ENCODE measurements at places on chromosomes 7 and 10.

GRCh38 chr7:36192053-36192824 is 39.2 kb downstream of the EEPD1 start:
- DNase-seq, result no peak

DNA sequence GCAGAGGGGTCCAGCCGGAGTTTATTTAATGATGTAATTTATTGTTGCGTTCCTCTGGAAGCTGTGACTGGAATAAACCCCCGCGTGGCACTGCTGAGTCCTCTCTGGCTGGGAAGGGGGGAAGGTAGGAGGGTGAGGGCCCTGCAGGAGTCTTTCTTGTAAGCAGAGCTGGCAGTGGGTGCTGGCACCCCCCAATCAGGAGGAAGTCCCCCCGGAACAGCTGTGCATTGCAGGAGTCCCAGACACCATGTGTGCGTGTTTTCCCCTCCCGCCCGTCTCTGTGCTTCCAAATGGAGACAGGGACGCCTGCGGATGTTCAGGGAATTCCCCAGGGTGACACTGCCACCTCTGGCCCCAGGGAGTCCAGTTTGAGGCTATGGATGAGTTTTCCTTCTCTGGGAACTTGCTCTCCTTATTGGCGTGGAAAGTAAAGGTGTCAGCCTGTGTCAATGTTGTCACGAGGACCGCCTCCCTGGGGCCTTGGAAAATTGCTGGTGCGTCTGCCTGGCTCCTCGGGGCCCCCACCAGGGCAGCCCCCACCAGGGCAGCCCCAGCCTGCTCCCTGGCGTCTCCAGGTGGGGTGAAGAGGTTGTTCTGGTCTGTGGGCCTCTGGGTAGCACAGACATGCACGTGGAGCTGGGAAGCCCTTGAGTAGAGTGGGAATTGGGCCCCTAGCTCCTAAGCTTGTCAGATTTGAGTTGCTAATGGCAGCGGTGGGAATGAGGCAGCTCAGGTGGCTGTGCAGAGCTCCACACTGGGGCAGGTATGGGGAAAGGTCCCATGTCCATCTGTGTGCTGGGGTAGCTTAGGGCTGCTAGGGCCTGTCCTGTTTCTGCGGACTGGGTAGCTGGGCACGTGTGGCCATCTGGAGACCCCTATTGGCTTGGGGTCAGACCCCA is 2.7 kb downstream of the FZD9 start:
- no peak for DNase-seq

DNA sequence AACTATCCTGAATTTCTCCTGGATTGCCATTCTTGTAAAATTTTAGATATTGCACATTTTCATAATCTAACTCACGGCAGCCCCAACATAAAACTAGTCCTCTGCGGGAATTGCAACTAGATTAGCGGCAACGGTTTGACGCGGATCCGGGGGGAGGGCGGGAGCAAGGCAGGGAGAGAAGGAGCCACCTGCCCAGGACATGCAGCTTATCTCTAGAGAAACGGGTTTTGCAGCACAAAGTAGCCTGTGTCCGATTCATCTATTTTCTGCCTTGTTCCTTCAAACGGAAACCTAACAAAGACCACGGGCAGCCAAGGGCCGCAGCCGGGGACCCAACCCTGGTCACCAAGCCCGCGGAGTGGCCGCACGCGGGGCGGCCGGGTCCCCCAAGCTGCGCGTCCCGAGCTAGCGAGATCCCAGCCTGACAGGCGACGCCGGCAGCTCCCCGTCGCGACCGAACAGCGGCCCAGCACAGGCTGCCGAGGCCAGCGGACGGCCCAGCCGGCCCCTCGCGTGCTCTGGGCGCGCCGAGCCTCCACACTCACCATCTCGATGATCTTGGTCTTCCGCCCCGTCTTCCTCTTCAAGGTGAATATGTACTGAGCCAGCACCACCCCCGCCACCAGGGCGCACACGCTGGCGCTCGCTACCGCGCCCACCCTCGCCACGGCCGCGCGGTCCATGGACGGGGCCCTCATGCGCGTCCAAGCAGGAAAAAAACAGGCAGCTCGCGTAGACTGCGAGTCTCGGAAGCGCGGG is at the start of gene NT5C3A:
Gene NT5C3A, minus strand, starts transcription at position 754 of the 759 bp plus-strand sequence. Its CDS starts 71 bp downstream, at position 683.
- DNase-seq, result no peak

- no peak for DNase-seq
Measured at GRCh38 chr10:133530506-133530905, 3.3 kb downstream of the CYP2E1 start.

- DNase-seq, result no peak
Measured at GRCh38 chr7:25770235-25770634, 381.8 kb upstream of the NFE2L3 start.

- peak; percentile 69 for DNase-seq
Measured at GRCh38 chr10:132447446-132448247, 50.6 kb downstream of the PWWP2B start.

DNA sequence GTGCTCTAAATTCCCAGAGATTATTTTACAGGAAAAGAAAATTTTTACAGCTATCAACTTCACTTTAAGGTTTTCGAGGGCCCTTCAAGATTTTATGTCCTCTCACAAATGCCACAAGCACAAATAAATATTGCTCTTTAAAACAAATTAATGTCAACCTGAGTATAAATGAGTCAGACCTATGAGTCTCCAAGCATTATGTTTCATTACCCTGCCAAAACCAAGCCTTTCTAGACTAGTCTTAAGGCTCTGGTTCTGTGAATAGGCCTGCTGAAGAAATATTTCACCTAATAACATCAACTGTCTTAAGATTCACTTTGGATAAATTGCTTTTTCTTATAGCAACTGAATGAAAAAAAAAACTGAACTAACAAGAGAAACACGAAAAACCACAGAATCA is 153.0 kb downstream of the PDE1C start:
- no peak for DNase-seq

GRCh38 chr7:64885520-64886240 is 17.4 kb upstream of the ZNF273 start:
- DNase-seq, result no peak

DNA sequence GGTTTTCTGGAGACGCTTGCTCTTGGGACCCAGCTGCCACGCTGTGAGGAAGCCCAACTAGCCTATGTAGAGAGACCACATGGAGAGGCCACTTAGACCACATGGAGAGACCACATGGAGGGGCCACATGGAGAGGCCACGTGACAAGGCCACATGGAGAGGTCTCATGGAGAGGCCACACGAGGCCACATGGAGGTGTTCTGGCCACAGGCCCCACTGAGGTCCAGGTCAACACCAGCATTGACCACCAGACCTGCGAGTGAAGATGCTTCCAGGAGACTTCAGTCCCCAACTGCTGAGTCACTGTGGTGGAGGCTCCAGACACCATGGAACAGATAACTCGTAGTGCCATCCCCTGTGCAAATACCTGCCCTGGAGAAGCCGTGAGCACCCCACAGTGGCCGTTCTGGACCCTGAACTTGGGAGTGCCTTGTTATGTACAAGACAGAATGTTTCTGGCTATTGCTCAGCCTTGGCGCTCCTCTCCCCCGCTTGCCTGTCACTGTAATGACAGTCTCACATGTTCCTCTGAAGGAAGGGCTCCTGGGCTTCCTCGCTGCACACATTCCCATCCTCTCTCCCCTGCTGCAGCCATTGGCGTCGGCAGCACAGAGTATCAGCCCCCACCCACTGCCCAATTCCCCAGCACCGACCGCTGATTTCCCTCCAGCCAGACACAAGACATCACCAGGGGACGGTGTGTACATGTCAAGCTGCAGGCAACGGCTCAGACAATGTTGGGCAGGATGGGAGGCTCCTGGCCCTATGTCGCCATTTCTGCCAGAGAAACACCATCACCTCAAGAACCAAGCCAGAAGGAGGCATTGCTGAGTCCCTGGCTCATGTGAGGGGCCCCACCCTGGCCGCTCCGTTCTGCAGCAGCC is 49.0 kb upstream of the TNRC18 start:
- DNase-seq, result no peak

- DNase-seq, result no peak
Measured at GRCh38 chr10:46234431-46235060, 52.3 kb upstream of the ANTXRL start.

DNA sequence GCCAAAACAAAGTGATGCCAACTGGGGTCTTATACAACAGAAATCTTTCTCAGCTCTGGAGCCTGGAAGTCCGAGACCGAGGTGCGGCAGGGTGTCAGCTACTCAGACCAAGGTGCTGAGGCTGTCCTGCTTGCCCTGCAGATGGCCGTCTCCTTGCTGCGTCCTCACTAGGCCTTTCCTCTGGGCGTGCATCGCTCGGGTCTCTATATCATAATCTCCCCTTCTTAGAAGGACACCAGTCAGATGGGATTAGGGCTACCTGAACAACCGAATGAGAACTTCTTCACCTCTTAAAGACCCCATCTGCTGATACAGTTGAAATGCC is 244.7 kb downstream of the EBF3 start:
- DNase-seq, result no peak

DNA sequence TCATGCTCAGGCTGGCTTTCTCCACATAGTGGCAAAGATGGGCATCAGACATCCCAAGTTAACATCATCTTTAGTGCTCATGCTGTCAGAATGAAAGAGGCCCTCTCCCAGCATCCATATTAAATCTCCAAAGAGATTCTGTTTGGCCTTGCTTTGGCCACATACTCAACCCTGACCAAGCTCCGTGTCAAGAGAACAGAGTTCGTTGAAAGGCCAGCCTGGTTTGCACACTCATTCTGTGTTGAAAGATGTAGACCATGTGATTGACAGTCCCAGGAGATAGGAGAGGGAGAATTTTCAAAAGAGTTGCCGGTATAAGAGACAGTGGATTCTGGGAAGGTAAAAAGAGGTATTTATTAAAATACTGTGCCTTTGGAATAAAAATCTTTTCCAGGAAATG is 19.7 kb downstream of the MET start:
- DNase-seq, result no peak

DNA sequence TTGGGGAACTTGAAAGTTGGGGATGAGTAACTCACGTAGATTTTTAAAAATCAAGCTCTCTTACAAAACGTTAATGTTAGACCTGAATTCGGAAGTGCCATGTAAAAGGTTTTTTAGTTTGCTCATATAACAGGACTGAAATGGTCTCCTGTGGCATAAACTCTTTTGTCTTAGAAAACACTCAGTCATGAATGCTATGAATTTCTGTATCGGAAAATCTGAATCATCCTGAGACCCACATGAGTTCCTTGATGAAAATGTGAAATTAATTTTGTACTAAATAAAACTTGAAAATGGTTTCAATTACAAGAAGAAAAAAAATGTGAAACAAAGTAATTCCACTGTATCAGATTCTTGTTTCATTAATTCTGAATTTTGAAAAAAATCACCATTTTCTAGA is 134.8 kb upstream of the BMPER start:
- no peak for DNase-seq

GRCh38 chr10:43211431-43212042 is 55.3 kb downstream of the RASGEF1A start:
- no peak for DNase-seq

DNA sequence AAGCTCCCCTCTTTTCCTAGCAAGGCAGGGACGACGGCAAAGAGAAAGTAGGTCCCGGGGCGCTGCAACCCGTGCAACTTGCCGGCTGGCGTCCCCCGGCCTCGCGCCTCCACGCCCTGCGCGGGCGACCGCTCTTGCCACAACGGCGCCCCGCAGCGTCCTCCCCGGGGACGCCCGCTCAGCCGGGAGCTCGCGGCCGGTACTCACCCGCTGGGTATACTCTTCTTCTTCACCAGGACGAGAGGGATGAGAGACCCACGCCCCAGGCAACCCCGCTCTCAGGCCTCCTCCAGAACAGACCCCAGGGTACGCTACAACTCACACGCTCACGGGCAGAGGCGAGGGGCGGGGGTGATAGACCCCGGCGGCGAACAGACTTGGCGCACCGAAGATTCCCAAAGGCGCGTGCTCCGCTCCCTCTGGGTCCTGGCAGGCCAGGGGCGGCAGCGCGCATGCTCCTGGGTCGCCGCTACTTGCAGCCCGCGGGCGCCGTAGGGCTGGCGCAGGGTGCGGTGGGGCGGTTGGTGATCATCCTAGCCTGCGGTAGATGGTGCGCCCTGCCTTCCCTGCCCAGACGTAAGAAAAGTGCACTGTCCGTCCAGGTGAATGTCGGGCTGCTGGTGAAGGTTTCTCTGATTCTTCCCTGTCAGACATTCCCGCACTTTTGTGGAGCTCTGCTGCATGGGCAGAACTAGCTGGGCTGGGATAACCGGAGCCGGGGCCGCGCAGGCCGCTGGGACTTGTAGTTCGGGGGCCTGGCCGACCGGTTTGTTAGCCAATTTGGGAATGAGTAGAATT is at the start of gene CC2D2B:
Gene CC2D2B, plus strand, starts transcription at position 520 of the 798 bp plus-strand sequence. CDS start 3,349 bp downstream, outside the sequence.
- peak; percentile 54 for DNase-seq

DNA sequence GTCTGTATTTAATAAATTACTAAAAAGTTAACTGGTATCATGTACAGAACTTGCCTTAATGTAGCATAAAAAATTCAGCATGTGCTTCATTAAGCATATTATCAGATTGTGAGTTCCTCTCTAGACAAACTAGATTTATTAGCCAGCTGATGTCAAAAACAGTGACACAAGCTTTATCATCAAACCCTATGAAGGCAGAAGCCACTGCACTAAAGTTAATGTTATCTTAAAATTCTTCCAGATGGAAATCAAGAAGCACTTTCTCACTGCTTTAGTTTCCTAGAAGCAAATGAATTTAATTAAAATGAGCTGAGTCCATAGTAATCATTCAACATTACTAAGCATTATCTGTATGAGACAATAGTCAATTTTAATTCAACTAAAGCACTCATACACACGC is 96.4 kb downstream of the ARHGAP12 start:
- DNase-seq, result no peak

DNA sequence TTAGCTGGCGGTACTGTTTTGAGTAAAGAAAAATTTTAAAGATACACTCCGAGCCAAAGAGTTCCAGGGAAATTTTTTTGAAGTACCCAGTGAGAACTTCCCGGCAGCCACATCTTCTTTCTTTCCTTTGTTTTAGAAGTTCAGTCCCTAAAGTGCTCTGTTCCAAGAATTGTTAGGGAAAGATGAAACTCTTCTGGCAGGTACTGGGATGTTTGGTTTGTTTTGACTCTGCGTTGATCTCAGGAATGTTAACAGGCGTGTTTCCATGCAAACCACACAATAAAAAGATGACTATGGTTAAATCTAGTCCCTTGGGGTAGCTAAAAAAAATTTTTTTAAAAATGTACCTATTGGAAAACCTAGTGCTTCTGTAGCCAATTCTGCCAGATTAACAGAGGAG is 224.7 kb upstream of the PHYHIPL start:
- DNase-seq, result no peak

GRCh38 chr7:20778063-20778721 is 8.5 kb downstream of the SP8 start:
- no peak for DNase-seq

DNA sequence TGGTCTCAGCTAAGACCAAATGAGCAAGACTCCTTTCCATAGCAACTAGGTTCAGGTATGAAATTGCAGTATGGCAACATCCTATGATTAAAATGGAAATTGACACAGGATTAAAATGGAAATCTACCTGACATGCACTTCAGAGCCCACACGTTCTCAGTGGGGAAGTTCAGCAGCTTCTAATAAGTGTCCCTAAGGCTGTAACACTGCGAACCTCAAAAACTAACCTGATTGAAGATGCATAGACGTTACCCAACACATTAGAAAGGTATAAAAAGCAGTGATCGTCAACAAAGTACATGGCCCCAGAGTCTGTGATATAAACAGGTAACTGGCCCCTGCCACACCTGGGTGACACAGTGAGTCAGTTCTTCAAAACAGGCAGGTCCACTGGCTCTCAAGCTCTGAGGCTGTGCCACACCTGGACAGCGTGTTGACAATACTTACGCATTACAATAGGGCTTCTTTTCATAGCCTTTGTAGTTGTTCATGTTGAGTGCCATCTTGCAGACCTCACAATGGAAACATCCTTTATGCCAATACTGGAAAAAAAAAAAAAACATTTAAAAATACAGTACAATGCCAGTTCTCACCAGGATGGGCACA is 274.9 kb upstream of the NEBL start:
- DNase-seq, result no peak

- DNase-seq, result no peak
Measured at GRCh38 chr7:117807676-117808075, 65.6 kb downstream of the CTTNBP2 start.
